GM03348 (cell line): ENCODE measurements at places on chromosomes 6 and 20.
A peak's percentile ranks its signal among the peaks of the same experiment; 100 is the strongest.

DNA sequence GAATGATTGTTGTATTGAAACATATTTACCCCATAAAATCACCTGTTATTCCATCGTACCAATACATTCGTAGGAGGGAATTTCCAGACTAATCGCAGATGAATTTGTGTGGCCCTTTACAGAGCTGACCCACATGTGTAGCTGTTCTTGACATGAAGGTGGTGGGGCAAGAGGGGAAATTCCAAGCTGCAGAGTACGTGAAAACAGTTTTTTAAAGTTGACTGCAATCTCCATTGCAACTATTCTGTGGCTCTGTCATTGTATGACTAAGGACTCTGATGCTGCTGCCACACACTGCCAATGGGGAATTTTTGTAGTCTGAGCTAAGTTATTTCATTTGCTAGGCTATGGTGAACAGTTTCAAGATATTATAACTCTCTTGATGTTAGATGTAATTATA lies 46.4 kb upstream of the ADTRP start:
- DNase-seq: peak; percentile 20

GRCh38 chr6:4936681-4937041 lies 67.2 kb downstream of the RPP40 start:
- peak; percentile 47 for DNase-seq

DNA sequence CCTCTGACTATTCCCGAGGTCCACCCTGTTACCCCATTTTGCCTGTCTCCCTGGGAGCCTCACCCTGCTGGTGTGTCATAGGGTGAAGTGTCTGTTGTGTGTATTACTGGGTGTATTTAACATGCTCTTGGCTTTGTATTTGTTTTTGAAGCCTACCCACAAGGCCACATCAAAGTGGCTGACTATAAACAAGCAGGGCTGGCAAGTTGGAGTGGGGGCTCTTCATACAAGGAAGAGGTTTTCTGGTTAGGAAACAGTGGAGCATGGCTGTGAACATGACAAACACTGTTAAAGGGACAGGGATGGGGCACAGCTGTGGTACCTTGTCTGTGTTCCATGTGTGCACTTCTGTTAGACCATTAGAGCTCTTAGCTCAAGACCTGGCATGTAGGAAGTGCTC lies 26.3 kb downstream of the HECA start:
- DNase-seq: peak; percentile 13

DNA sequence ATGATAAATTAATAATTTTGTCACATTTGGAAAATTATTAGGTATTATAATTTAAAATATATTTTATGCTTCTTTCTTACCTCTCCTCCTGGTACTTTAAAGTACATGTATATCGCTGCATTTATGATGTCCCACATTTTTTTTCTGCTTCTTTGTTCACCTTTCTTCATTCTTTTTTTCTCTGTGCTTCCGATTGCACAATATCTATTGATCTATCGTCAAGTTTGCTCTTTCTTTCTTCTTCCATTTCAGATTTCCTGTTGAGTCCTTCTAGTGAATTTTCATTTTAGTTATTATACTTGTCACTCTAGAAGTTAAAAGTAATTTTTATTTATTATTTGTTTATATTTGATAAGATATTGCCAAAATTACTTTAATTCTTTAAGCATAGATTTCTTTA lies 441.0 kb upstream of the HS3ST5 start:
- DNase-seq: no peak

GRCh38 chr6:113050979-113051378 lies 703.8 kb downstream of the RFPL4B start:
- DNase-seq: no peak

- no peak for DNase-seq
Measured at GRCh38 chr6:36120539-36120938, 9.8 kb upstream of the MAPK13 start.

DNA sequence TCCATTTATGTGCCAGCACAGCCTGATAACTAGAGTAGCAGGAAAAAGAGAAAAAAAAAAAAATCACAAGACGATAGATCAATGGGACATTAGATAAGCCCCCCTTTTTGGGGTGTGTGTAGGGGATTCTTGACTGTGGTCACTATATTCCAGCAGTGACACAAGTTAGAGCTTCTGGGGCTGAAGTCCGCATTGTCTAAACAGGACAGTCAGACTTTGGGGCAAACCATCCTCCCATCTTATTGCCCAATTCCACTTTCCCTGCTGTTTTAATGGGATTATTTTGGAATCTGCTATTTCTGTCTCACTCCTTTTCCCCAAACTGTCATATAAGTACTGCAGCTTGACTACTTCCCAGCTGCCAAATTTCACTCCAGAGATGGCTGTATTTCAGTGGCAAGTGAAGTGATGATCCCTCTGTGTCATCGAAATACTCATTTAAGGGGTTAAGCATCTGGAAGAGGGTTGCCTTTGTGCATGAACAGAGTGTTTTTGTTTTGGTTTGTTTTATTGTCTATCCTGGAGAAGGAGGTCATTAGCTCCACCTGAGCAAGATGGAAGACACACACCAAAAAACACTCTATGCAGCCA lies 182.5 kb downstream of the ATXN1 start:
- DNase-seq: no peak

- no peak for DNase-seq
Measured at GRCh38 chr20:50294164-50295088, 103.8 kb downstream of the CEBPB start.

DNA sequence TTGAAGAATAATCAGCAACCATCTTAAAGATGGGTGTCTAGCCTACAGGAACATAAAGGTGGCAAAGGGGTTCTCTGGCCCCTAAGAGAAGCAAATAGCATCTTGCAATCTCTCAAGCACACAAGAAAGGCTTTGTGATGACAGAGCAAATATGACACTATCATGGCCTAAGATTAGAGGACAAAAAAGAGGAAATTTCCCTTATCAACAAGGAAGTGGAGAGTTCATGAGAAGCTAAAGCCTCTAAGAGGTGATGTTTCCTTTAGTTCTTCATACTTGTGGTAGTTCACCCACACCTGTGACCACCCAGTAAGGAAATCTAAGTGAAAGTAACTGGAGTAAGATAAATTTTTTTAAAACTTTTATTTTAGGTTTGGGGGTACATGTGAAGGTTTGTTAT lies 88.4 kb downstream of the OLIG3 start:
- DNase-seq: no peak

- peak; percentile 20 for DNase-seq
Measured at GRCh38 chr6:141562186-141562811, 570.4 kb upstream of the GJE1 start.

DNA sequence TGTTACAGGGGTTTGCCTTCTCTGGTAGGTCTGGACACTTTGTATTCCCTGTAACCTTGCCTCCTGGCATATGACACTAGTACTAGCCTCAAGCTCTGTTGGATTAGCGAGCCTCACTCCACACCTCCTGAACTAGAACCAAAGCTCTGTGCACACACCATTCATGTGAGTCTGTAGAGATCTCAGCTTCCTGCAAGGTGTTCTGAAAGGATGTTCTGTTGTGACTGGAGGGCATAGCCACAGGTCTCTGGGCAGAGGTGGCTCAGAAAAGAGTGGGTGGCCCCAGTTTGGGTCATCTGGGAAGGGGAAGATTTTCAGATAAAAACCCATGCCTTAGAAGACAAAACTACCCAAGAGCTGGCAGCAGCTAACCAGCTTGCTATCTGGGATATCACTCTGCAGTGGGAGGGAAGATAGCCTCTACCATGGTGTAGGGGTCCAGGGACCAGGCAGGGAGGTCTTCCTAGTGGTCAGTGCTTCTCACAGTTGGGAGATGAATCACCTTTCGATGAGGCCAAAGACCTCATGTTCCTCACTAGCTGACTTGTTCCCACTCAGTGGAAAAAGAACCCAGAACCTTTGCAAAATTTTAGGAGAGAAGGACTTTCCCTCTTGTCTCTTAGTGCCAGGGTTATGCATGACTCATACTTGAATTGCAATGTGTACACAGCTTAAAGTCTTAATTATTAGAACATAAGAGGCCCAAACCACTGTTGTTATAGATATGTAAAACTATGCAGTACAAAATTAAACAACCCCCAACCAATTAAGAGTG lies 41.4 kb downstream of the HLA-F start:
- no peak for DNase-seq

DNA sequence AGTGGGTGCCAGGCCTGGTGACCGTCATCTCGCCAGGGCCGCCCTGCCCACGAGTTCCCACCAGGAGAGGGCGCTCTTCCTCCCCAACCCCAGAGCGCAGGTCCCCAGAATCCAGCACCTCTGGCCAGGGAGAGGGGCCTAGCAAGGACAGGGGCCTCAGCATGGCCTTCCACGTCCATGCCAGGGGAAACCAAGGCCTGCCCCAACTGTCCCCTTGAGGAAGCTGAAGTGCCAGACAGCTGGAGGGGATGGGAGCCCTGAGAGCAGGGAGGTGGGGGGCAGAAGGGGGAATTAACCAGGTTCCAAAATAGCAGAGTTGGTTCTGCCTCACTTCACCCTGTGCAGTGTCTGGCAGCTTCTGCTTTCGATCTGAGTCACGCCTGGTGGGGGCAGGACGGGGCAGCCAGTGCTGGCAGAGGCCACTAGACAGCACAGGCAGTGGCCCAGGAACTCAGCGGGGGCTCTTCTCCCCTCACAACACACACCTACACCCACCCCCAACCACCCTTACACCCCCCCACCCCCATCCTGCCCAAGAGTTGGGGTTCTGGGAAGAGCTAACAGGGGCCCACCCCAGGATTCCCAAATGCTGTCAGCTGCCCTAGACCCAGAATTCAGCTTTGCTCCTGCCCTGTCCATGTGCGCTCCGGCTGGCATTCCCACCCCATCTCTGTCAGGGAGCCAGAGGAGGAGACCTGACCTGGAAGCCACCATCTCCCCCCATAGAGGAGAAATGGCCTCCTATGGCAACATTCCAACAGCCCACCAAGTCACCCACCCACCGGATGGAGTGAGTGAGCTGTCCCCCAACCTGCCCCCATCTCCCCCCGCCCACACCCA lies 29.2 kb downstream of the TFEB start:
- DNase-seq: peak; percentile 91
